ENCODE measurements at places on chromosomes 11 and 22. TPM values are rescaled to one million over a fixed set of nuclear protein-coding genes. Genes with fewer than 3 reads are reported as not detected.

OR4A16 gene
- total RNA-seq = not detected

BUD13 gene
- total RNA-seq = 17.0 TPM

CD3D gene
- total RNA-seq = not detected

DNA sequence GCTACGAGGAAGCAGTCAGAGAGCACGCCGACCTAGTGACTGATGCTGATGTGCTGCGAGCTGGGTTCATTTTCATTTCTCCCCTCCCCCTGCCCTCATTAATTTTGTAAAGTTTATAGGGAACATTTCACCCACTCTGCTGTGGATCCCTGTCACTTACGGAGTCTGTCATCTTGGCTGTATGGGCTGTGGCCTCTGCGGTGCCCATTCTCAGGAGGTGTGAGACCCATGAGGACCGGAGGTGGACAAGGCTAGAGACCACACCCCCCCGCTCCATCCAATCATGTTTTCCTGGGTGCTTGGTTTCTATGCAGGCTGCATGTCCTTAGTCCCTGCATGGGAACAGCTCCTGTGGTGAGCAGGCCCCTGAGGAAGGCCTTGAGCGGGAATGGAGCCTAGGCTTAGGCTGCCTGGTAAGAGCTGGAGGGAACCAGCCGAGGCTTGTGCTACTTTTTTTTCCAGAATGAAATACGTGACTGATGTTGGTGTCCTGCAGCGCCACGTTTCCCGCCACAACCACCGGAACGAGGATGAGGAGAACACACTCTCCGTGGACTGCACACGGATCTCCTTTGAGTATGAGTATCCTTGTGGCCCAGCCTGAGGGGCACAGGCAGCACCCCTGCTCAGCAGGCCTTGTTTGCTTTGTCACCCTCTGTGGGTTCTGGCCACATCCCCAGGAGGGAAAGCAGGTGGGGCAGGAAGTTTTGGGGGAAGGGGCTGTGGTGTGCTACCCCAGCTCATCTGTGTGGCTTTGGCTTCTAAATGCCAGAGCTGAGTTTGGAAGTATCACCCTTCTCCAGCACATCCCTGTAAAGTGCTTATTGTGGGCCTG is 19.1 kb downstream of the CLDN5 start:
- DNase-seq = no peak
- peaks cover 7% of the 10 kb centered on the region for H3K27me3 ChIP-seq
- H3K36me3 ChIP-seq = no peaks in the 10 kb centered on the region
- no peak overlapping the region for H3K4me3 ChIP-seq
- no peak overlapping the region for H3K27ac ChIP-seq
- H3K4me1 ChIP-seq = peaks cover 8% of the 10 kb centered on the region

DNA sequence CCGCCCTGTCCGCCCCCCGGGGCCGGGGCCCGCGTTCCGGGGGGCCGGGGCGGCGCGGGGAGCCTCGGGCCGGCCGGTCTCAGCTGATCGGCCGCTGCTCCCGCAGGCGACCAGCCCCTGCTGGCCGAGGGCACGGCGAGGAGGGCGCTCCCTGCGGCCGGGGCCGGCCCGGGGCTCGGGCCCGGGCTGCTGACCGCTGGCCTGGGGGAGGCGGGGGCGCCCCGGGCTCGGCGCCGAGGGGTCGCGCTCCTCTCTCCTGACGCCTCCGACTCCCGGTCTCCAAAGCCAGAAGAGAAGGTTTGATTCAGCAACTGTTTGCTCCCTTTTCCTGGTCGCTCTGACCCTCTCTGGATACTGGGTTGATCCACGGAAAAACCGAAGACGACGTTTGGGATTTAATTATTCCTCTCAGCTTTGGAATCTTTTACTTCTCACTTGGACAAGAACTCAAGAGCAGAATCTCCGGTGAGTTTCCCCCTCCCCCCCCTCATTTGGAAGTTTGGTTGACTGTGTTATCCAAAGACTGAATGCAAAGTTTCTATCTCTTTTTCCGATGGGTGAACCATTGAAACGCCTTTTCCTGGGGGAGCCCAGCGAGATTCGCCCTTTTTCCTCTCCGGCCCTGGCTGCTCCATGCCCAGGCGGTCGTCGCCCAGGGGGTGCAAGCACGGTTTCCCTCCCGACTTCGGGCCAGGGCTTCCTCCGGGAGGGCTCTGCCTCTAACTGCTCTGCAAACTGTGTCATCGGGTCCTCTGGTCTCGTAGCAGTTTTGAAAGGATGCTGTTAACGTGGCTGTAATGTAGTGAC is 725 bp downstream of the KDM2A start:
- no peaks in the 10 kb centered on the region for H3K36me3 ChIP-seq
- DNase-seq = peak; percentile 61
- H3K27ac ChIP-seq = peak overlapping the region; percentile 89
- peak overlapping the region; percentile 95 for H3K4me3 ChIP-seq
- H3K4me1 ChIP-seq = peaks cover 5% of the 10 kb centered on the region

GRCh38 chr11:134223121-134223520 is 646 bp downstream of the NCAPD3 start:
- H3K4me1 ChIP-seq = peaks cover 23% of the 10 kb centered on the region

- no peak for DNase-seq
- no peaks in the 10 kb centered on the region for H3K27me3 ChIP-seq
- no peak overlapping the region for H3K4me3 ChIP-seq
- no peak overlapping the region for H3K27ac ChIP-seq
- H3K36me3 ChIP-seq = peaks cover 9% of the 10 kb centered on the region
Measured at GRCh38 chr11:100883830-100884229, 196.7 kb downstream of the ARHGAP42 start.

- no peaks in the 10 kb centered on the region for H3K36me3 ChIP-seq
- H3K4me3 ChIP-seq = peak within 1 kb of the TSS; percentile 79
Measured at GRCh38 chr22:17774206-17774925, at the start of gene BID. Gene BID (minus strand): TSS chr22:17774469. CDS start chr22:17750116, 24,353 bp downstream.

- H3K36me3 ChIP-seq = no peaks in the 10 kb centered on the region
- no peak overlapping the region for H3K27ac ChIP-seq
- H3K4me1 ChIP-seq = no peaks in the 10 kb centered on the region
- no peak for DNase-seq
Measured at GRCh38 chr22:44642096-44642644, 59.8 kb upstream of the PRR5 start.

DNA sequence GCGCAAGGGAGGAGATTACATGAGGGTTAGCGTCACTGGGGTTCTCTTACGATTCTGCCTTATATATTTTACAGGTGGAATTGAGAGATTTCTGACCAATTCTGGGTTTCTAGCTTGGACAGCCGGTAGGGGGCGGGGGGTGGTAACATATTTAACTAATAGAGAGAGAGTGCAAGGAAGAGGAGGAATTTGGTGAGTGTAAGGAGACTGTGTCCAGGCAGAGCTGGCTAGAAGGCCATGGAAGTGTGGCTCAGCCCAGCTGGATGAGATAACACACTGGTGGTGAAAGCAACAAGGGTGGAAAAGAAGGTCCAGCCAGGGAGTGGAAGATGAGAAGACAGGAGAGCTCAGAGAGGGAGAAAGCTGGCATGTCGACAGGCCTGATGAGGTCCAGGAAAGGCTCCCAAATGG is 56.5 kb downstream of the ST3GAL4 start:
- no peaks in the 10 kb centered on the region for H3K36me3 ChIP-seq
- no peak overlapping the region for H3K27ac ChIP-seq
- peaks cover 5% of the 10 kb centered on the region for H3K27me3 ChIP-seq
- no peak for DNase-seq

Data from glutamatergic neuron (in vitro differentiated cells).